ENCODE measurements at places on chromosomes 11 and 22.

GRCh38 chr22:47990481-47990880 is 1228.0 kb downstream of the TBC1D22A start:
- DNase-seq, result no peak

GRCh38 chr11:69344570-69345145 is 50.7 kb downstream of the MYEOV start:
- DNase-seq, result no peak

- no peak for DNase-seq
Observed at GRCh38 chr22:35229865-35230264, 27.4 kb upstream of the HMGXB4 start.

- no peak for DNase-seq
Observed at GRCh38 chr11:86511086-86511551, 136.4 kb downstream of the CCDC81 start.

DNA sequence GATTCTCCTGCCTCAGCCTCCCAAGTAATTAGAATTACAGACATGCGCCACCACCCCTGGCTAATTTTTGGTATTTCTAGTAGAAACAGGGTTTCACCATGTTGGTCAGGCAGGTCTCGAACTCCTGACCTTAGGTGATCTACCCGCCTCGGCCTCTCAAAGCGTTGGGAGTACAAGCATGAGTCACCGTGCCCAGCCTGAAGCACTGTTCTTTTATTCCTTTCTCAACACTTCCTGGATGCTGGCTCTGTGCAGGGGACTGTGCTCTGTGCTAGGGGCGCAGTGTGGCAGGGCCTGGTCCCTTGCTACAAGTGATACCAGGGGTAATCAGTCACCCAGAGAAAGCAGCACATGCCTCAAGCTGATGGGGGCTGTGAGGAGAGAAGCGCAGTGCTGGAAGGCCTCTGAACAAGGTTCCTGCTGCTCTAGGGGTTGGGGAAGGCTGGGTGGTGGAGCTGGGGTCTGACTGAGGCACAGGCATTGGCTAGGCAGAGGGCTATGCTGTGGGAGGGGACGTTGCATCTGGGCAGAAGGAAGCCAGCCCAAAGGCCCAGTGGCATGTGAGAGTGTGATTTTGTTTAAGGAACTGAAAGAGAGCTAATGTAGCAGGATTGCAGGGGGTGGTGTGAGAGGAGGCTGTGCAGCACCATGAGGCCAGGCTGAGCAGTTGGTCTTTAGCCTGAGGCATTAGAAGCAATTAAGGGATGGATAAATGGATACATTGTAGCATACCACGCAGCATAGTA is 42.5 kb downstream of the CABIN1 start:
- no peak for DNase-seq

- no peak for DNase-seq
Observed at GRCh38 chr11:43396617-43397016, 37.9 kb downstream of the TTC17 start.

GRCh38 chr11:77479746-77480352 is 6.0 kb upstream of the PAK1 start:
- no peak for DNase-seq

DNA sequence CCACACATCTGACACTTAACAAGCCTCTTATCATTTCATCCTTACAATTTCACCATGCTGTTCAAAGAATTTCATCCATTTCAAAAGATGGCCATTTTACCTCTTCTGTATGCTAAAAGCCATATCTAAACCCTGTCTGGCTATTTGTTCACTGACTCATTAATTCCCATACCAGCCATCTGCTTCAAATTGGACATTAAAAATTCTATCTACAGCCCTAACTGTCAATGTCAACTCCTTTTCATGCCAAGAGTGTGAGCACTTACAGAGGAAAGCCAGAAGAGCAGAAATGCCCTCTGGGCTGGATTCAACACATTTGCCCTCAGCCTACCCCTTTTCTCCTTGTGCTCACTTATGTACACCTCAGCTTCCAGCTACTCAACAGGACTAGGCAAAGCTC is 59.2 kb downstream of the SYTL2 start:
- DNase-seq, result no peak

DNA sequence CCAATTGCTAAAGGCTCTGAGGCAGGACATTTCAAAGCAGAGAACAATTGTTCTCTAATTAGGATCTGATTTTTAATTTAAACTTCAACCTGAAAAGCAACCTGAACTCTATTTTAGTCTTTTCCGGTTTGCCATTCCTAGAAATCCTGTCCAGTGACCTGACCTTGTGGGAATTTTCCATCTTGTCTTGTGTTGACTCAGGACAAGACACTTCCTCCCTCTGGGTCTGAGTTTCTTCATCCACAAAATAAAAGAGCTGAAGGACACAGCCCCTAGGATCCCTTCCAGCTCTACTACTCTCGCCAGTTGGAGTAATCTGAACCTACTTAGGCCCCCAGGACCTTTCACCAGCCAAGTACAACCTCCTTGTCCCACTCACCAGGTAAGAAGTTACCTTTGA is 66.5 kb upstream of the POU2AF1 start:
- no peak for DNase-seq

DNA sequence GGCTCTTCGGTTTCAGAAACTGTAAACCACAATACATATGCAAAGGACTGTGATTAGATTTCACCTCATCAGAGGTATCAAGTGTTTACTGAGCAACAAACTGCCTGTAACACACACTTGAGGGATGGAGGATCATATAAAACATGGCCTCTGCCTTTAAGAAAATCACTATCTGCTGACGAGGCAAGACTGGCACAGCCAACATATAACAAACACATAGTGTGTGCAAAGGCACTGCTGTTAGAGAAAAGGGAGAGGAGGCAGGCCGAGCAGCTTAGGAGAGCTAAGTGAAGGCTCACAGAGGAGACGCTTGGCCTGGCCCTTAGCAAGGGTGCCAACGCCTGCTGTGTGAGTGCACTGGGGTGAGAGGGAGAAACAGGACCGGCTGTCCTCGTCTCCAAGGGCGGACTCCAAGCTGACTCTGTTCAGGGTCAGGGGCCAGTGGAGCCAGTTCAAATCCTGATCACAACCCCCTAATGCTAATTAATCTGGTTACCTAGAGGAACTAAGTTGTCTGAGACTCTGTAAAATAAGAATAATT is 48.2 kb downstream of the LRFN4 start:
- DNase-seq, result no peak

DNA sequence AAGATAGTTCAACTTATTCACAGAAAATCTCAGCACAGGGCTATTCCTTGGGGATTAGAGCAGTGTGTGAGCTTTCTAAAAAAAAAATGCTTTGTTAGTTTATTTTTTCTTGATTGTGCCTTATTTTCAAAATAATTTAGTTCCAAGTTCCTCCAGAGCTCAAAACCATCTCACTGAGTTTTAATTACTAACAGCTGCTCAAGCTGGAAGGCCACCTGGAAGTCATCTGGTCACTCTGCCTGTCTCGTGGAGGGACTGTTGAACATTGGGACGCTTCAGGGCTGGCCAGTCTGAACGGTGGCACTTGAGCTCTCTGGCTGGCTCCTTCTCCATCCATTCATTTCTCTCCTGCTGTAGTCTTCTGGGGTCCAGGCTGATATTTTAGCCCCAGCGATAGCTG is 4.0 kb downstream of the OR51E1 start:
- DNase-seq, result no peak

- DNase-seq, result no peak
Observed at GRCh38 chr11:132064987-132065620, 694.7 kb downstream of the NTM start.

DNA sequence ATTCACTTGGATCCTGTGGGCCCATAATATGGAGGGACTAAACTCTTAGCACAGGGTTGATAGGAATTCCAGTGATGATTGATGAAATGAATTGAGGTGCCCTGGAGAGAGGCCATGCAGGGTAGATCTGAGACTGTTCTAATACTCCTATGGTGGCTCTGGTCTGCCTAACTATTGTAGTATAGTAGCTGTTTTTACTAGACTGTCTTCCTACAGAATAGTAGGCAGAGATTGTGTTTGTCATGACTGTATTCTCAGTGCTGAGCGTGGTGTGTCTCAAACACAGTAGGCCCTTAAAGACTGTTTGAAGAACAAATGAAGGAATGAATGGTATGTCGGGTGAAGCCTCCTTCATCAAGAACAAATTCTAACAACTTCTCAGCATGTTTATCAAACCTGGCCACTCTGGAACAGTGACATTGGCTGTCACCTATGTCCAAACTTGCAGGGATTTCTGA is 107.0 kb upstream of the SESN3 start:
- no peak for DNase-seq

GRCh38 chr11:27720277-27720830 is 20.1 kb upstream of the BDNF start:
- no peak for DNase-seq

- DNase-seq, result no peak
Observed at GRCh38 chr11:71499546-71499945, 27.5 kb upstream of the KRTAP5-7 start.

GRCh38 chr22:26086359-26086758 is 82.9 kb upstream of the SEZ6L start:
- no peak for DNase-seq

DNA sequence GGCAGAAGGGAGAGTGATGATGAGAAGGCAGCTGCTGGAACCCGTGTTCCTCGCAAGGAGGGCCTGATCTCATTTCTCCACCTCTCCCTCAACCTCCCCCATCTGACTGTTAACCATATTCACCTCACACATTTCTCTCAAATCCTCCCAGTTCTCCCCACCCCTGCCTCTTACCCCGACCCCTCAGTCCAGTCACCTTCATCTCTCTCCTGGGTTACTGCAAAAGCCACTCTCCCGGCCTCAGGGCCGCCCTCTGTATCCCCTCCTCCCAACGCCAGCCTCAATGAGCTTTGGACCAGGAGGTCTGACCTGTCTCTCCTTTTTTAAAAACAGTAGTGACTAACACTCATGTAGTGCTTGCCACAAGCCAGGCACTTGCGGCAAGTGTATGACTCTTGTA is 29.5 kb upstream of the LMO1 start:
- no peak for DNase-seq

DNA sequence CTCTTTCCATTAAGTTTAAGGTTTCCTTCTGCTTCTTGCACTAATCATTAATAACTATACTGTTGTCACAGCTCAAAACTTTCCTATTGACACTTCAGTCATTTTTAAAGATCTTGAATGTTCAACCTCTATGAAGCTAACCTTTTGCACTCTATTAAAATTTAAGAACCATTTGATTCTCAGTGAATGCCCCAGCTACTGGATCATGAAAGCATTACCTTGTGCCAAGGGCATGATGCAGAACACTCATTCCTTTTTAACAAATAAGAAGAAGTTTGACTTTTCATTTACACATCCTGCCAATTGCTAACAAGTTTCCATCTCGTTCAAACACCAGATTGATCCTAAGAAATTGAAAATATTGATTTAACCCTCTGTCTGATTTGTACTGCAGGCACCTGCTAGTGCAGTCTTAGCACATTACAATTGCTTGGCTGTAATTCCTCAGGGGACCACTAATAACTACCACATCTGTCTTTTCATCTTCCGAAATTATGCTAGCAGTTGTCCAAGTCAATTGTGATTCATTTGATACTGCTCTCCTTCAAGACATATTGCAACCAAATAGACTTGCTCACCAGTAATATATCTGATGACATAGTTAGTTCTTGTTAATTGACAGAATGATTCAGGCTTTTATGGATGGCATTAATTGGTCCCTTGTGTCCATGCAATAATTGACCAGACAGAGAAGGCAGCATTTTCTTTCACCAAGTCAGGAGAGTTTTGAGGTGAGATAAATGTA is 158.4 kb downstream of the TEAD1 start:
- DNase-seq, result no peak

DNA sequence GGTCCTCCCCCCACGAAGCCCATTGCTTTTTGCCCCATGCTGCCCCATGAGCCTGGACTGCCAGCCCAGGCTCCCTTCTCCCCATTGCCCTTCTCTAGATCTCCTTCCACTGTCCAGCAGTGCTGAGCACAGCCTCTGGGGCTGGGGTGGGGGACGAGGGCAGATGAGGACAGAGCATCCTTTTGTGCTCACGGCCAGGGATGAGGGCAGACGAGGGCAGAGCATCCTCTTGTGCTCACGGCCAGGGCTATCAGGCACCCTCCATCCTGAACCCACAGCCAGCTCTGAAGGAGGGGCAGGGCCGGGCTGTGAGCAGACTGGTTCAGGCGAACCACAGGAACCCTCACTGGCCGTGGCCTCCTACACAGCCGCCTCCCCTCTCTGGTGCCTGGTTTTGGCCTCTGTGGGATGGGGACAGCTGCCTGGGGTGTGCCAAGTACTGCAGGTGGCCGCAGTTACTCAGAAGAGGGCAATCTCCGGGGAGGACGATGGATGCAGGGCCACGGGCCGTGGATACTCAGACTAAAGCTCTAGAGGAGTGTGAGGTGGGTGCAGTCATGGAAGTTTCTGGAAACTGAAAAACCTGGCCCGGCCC is 1258.8 kb downstream of the BRD1 start:
- no peak for DNase-seq

- no peak for DNase-seq
Observed at GRCh38 chr11:105399511-105399910, 210.4 kb upstream of the GRIA4 start.

DNA sequence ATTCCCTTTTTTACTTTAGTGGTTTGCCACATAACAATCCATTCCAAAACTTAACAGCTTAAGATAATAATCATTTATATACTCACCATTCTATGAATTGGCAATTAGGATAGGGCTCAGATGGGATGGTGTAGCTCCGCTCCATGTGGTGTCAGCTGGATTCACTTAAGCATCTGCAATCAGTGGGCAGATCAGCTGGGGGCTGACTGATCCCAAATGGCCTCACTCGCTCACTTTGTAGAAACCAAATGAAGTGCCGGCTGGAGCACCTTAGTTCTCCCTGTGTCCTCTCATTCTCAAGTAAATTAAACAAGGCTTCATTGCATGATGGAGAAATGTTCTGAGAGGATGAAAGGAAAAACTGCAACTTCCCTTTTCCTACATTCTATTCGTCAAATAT is 161.4 kb downstream of the WT1 start:
- no peak for DNase-seq

GRCh38 chr11:96218901-96219300 is 124.1 kb downstream of the MAML2 start:
- no peak for DNase-seq

DNA sequence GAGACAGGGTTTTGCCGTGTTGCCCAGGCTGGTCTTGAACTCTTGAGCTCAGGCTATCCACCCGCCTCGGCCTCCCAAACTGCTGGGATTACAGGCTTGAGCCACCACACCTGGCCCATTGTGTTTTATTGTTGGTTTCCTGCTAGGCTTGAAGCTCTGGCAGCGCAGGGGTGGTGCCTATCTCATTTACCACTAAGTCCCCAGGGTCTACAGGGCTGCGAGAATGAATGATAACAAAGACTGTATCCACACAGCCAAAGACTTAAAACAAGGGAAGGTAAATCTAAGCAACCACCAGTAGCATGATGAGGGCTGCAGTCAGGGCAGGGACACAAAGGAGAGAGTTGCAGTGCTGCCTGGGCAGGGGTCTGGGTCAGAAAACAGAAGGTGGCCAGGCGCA is 37.3 kb upstream of the XBP1 start:
- DNase-seq, result no peak

- DNase-seq, result no peak
Observed at GRCh38 chr11:33689501-33689900, 11.1 kb downstream of the C11orf91 start.

DNA sequence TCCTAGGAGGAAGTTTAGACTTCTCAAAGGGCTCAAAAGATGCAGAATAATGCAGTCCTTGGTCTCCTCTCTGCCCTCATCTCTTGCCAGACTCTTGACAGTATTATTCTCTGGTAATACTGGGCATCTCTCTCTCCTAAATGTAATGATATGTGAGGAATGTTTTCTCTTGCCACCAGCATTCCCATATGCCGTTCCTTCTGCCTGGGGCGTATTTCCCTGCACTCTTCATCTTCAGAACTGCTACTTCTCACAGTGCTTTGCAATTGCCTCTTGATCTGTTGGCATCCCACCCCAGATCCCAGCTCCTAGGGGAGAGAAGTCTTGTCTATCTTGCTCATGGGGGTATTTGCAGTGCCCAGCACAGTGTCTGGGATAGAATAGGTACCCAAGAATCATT is 107.4 kb downstream of the RASSF10 start:
- DNase-seq, result no peak

Data from esophagus squamous epithelium (tissue), 5 donors.